Mesothelial cell of epicardium (in vitro differentiated cells): ENCODE measurements at places on chromosomes 7 and 10.

- no peak for DNase-seq
Observed at GRCh38 chr7:151586531-151587260, 67.0 kb upstream of the RHEB start.

DNA sequence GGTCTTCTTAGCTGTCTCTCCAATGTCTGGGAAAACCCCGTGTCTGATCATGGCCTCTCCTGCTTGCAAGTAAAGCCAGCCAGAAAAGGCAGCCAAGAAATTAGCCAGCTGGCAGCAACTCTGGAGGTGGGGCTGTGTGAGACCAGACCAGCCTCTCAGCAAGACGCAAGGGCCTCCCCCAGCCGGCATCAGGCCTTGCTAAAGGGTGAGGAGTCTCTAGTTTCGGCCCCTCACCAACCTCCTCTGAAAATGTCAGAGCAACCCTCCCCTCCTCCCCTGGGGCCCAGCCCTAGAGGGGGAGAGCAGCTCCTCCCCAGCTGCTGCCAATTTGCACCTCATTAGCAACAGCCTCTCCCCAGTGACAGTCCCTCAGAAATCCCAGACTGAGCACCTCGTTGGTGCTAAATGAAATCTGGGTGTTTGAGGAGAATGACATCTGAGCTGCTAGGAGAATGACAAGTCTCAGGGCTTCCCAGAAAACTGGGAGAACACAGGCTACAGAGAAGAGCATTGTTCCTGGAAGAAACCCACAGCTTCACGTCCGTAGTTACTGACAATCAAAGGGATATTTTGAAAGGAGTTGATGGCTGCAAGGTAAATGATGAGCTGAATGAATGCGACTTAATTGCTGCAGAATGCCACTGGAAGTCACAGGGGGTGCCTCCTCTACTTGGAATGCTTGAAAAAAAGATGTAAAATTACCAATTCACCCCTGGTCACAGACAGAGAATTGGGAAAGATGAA is 25.9 kb downstream of the DGKI start:
- peak; percentile 19 for DNase-seq

DNA sequence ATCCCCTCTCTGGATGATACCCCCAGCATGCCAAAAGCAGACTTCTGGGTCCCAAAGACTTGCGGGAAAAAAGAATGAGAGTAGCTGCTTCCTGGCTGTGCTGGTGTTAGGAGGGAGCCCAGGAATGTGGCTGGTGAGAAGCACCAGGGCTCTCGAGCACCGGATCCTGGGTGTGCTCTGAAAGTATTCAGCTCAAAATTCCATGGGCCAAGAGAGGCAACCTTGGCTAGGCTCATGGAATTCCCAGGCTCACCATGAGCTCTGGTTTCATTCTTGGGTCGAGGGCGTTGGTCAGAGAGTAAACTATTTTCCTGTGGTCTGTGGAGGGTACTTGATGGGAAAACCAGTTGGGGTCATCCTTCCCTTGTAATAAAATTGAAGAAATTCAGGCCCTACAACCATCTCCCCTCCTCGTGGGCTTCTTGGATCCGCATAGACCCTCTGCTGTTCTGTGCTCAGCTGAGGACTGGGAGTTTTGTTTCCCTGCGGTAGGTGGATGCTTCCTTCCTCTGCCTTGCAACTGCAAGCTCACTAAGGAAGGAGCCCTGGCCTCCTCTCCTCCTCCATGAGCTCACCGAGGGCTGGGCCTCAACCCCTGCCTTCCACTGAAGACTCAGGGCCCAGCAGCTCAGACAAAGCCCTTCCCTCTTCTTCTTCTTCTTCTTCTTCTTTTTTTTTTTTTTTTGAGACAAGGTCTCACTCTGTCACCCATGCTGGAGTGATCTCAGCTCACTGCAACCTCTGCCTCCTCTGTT is 34.5 kb upstream of the AQP1 start:
- no peak for DNase-seq

- no peak for DNase-seq
Observed at GRCh38 chr10:110168601-110169481, 38.6 kb upstream of the MXI1 start.

- DNase-seq, result no peak
Observed at GRCh38 chr10:63812501-63812900, 291.3 kb downstream of the REEP3 start.
